Activated T-helper 1 cell treated with anti-CD3 and anti-CD28 coated beads, Interleukin-12 subunit alpha, Interleukin-12 subunit beta, Interleukin-2, Interleukin-4 antibody, amounts not matched to agents 30 ng/mL and 10 ng/mL and 1 ng/mL, durations not matched to agents 14 hours and 24 hours and 36 hours (primary cell): ENCODE measurements at places on chromosomes 1 and 21.

DNA sequence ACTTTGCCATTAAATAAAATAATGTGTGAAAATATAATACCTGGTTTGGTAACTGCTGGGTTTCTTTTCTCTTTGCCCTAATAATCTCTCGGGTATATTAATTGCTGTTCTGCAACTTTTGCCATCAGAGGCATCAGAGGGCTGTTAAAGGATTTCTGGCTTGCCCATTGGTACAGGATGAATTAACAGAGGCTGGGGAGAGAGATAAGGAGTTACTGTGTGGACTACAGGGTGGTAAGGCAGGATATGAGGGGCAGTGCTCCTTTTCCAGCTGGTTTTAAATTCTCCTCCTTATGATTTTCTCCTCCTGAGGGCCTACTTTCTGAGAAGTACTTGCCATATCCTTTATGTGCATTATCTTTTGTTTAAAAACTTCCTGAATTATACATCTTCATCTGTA is 48.3 kb downstream of the FGGY start:
- H3K4me3 ChIP-seq = no peak overlapping the region
- H3K27ac ChIP-seq = no peak overlapping the region
- no peaks in the 10 kb centered on the region for H3K27me3 ChIP-seq

DNA sequence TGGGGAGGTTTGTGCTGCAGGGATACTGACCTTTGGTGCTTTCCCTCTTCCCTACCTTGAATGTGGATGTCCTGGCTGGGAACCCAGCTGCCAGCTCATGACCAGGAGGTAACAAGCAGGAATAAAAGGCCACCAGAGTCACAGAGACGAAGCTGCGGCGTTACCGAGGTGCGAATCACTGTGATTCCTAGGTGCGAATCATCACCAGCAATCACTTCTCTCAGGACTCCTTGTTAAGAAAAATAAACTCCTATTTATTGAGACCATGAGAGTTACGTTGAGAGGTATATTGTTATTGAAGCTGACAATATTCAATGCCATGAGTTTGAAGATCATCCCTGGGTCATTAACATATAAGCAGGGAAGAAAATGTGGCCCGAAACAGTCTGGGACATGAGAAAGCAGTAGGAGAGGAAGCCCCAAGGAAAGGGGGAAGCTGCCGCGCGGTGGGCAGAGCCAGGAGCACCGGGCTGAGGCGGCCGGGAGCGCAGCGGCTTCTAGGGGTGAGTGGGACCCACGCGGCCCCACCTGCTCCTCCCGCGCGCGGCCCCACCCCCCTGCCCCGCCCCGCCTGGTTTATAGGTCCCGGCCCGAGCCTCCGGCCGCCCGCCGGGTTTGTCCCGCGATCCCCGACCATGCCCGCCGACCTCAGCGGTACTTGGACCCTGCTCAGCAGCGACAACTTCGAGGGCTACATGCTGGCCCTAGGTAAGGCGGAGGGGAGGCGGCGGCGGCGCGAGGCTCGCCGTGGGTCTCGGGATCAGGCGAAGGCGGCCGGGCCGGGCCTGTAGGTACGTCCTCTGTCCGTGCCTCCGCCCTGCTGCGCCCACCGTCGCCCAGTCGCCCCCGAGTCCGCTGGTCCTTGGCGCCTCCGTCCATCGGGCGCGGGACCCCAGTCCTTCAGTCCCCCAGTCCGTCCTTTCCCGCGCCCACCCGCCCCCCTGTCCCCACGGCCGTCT is at the start of gene RBP7:
Gene RBP7, plus strand, starts transcription at position 605 of the 959 bp plus-strand sequence. Its CDS starts 31 bp downstream, at position 636.
- H3K27me3 ChIP-seq = peaks cover 32% of the 10 kb centered on the region
- H3K4me3 ChIP-seq = peak within 1 kb of the TSS; percentile 73
- no peaks in the 10 kb centered on the region for H3K36me3 ChIP-seq
- peaks cover 4% of the 10 kb centered on the region for H3K4me1 ChIP-seq

- no peak overlapping the region for H3K4me3 ChIP-seq
- H3K27ac ChIP-seq = no peak overlapping the region
- H3K4me1 ChIP-seq = no peaks in the 10 kb centered on the region
- peaks cover 8% of the 10 kb centered on the region for H3K27me3 ChIP-seq
Observed at GRCh38 chr1:29496701-29497100, 260.4 kb downstream of the PTPRU start.

GRCh38 chr1:91784191-91784590 is 101.8 kb downstream of the TGFBR3 start:
- no peak overlapping the region for H3K4me3 ChIP-seq
- no peak overlapping the region for H3K27ac ChIP-seq
- peaks cover 3% of the 10 kb centered on the region for H3K27me3 ChIP-seq
- H3K36me3 ChIP-seq = peaks cover 10% of the 10 kb centered on the region
- DNase-seq = no peak

DNA sequence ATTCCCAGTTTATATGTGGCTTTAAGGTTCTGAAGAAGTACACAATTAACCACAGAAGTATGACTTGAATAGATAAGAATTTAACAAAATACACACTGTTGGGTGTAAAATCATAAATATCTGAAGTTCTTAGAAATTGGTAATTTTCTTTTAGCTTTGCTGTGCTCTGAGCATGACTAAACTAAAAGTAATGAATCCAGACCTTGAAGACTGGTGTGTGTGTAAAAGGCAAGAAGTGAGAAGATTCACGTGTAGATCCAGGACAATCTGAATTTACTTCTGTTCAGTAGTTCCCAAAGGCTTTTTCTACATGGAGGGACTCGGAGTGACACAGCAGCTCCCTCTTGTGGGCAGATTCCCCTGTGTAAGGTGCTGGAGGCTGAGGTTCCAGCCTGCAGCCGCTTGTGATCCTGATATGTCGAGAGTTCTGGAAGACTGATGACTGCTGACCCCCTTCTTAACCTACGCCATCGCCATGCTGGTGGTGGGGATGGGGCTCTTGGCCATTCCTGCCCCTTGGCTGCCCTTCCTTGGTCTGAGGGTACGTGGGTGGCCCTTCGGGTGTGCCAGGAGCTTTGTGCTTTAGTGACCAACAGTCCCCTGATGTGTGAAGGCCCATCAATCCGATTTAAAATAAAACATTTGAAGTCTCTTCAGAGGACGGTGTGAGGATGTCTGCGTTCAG is 62.7 kb downstream of the ADARB1 start:
- peaks cover 5% of the 10 kb centered on the region for H3K4me1 ChIP-seq
- H3K36me3 ChIP-seq = peaks cover 2% of the 10 kb centered on the region
- no peak overlapping the region for H3K27ac ChIP-seq
- no peaks in the 10 kb centered on the region for H3K27me3 ChIP-seq
- H3K4me3 ChIP-seq = no peak overlapping the region

GRCh38 chr21:33259428-33259827 is 6.7 kb upstream of the IL10RB start:
- peaks cover 59% of the 10 kb centered on the region for H3K36me3 ChIP-seq
- no peaks in the 10 kb centered on the region for H3K27me3 ChIP-seq
- H3K4me1 ChIP-seq = peaks cover 48% of the 10 kb centered on the region
- H3K4me3 ChIP-seq = no peak overlapping the region
- H3K27ac ChIP-seq = no peak overlapping the region
